ENCODE measurements at places on chromosomes 11 and 22. TPM values are rescaled to one million over a fixed set of nuclear protein-coding genes. Genes with fewer than 3 reads are reported as not detected.

TSPAN32 gene
- 22.2 TPM for total RNA-seq

BTG4 gene
- not detected for total RNA-seq

OR51B4 gene
- total RNA-seq: not detected

MS4A15 gene
- total RNA-seq: not detected

SMC1B gene
- 0.07 TPM for total RNA-seq

GRCh38 chr11:70783356-70783755 lies 385.0 kb downstream of the CTTN start:
- DNase-seq: no peak

GRCh38 chr11:128222245-128222884 lies 365.0 kb downstream of the ETS1 start:
- no peak for DNase-seq

DNA sequence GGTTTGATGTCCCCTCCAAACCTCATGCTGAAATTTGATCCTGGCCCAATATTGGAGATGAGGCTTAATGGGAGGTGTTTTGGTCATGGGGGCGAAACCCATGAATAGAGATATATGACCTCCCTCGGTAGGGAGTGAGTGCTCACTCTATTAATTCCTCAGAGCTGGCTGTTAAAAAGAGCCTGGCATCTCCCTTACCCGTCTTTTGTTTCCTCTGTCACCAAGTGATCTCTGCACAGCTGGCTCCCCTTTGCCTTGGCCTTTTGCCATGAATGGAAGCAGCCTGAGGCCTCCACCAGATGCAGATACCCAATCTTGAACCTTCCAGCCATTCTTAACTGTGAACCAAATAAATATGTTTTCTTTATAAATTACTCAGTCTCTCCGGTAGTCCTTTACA lies 4.5 kb upstream of the CCDC81 start:
- DNase-seq: no peak

DNA sequence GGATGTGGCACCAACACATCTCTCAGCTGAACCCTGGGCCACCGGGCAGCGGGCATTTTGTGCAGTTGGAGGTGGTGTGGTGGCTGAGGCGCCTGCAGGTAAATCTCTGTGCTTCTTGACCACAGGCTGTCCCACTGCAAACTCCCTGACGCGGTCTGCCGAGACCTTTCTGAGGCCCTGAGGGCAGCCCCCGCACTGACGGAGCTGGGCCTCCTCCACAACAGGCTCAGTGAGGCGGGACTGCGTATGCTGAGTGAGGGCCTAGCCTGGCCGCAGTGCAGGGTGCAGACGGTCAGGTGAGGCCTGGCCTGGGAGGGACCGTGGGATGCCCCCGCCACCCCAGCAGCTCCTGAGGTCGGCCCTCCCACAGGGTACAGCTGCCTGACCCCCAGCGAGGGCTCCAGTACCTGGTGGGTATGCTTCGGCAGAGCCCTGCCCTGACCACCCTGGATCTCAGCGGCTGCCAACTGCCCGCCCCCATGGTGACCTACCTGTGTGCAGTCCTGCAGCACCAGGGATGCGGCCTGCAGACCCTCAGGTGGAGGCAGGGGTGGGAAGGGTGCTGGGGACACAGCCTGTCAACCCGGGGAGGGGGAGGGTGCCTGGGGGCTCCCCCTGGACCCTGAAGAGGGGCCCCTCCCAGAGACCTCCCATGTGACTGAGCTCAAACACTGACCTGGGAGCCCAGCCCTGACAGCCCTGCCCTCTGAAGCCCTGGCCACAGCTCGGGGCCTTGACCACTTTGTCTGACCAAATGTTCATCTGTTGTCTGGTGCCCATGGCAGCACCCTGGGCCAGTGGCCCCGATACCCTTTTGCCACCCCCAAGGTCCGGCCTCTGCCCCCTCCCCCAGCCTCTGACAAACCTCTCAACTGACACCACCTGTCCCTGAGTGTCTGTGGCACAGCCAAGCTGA lies 4.6 kb upstream of the PGGHG start:
- no peak for DNase-seq

GRCh38 chr11:119236891-119237290 lies 30.8 kb downstream of the CBL start:
- DNase-seq: no peak

DNA sequence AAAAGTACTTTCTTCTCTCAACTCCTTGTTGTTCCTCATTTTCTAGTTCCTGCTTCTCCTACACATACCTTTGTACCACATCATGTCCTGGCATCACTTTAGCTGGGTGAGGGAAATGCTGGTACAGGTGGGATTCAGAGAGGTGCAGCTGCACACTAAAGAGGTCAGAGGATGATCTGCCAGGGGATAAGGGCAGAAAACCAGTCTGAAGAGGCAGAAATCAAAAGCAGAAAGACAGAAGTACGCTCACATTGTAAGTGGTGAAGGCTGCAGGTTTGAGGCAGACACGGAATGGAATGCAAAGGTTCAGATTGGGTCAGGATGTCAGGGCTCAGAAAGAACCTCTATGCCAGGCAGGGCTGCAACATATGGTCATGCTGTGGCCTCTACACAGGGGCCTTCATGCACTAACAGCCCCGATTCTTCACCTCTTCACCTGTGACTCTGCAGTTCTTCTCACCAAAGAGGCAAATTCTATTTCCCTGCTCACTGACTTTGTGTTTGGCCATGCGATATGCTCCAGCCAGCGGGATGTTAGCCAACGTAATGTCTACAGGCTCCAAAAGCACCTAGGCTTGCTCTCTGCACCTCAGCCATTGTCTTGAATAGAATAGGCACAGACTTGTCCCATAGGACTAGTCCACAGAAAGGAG lies 373.7 kb downstream of the NXPE2 start:
- DNase-seq: no peak

DNA sequence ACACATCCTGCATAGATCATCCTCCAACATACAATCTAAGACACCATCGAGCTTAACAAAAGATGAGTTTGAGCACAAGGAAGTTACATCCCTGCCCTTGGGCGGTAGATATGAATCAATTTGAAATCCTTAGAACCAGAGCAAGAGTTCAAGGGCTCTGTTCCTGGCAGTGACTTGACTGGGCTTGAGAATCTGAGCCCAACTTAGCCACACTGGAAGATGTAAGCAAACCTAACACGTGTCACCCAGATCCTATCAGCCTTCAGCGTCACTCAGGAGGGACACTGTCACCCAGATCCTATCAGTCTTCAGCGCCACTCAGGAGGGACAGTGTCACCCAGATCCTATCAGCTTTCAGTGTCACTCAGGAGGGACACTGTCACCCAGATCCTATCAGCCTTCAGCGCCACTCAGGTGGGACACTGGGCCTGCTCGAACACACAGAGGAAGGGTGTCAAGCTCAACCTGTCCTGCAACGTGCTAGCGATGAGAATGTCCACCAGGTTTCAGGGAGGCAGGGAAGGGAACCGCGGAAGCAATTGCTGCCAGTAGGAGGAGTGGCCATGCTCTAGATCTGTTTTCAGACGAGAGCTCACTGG lies 32.8 kb upstream of the CTSD start:
- DNase-seq: no peak

- DNase-seq: no peak
These were observed 79.1 kb upstream of the SC5D start for GRCh38 chr11:121213362-121213893.

- no peak for DNase-seq
These were observed 4.4 kb upstream of the TMEM179B start for GRCh38 chr11:62782753-62783152.

Measured in B cell (primary cell).